ENCODE measurements at places on chromosomes 3 and 15.

- DNase-seq = no peak
Measured at GRCh38 chr3:69442771-69443311, 57.0 kb upstream of the FRMD4B start.

GRCh38 chr15:60219866-60220265 lies 177.9 kb downstream of the ANXA2 start:
- DNase-seq = no peak

DNA sequence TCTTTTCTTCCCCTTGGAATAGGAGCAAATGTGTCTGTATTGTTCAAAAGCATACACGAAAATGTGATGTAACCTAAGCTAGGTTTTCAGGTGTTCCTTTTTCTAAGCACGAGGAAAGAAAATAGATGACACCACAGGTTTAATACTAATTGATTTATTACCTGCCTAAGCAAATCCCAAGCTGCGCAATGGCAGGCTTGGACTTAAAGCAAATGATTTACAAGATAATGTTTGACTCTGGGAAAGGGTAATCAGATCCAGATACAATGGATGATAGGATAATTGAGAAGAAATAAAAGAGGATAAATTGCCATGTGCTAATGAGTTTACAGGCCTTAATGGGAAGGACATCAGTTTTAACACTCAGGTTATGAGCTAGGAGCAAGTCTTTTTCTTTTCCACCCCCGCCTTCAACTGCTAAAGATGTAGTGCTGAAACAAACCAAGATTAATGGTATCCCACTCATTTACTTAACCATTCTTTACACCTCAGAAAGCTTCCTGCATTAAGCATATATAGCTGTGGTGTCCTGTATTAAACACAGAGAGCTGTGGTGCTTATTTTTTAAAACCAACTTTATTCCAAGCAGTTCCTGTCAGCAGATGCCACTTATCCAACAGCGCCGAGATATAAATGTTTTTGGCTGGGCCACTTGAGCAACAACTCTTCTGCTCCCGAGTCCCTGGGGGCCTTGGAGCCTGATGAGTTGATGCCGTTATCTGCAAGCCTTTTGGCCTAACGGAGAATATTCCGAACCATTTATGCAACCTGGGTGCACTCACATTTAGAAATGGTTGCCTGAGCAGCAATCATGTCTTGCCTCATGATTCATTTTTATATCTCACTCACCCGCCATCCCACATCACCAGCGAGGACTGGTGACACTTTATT lies 205.5 kb downstream of the MECOM start:
- no peak for DNase-seq

DNA sequence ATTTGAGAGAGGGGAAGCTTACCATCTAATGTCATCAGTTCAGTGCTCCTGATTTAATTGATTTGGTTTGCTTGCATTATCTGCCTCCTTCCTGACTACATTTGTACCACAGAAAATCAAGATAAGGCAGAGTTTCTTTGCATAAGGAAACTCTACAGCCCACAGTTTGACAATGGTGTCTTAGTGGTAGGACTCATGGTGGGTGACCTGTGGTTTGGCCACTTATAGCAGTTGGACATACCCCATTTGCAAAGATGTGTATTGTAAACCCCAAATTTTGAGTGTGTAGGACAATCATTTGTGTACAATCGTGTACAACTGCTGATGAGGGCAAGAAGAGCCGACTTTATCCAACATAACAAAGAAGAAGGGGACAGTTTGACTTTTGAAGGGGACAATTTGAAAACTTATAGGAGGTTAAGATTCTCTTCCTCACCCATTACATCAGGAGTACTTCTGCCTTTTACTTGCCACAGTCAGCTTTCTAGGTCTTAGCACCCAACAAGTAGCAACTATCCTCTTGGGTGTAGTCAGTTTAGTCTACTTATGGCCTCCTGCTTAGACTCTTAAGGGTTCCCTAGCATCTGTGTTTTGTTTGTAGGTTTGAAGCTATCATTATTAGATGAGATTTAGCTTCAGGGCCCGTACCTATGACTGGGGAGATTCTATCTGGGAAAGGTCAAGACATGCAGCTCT lies 6.2 kb downstream of the TGFBR2 start:
- no peak for DNase-seq

- DNase-seq = no peak
Measured at GRCh38 chr15:96358001-96358801, 27.7 kb downstream of the NR2F2 start.

- no peak for DNase-seq
Measured at GRCh38 chr3:90062631-90063200, 955.3 kb downstream of the EPHA3 start.

DNA sequence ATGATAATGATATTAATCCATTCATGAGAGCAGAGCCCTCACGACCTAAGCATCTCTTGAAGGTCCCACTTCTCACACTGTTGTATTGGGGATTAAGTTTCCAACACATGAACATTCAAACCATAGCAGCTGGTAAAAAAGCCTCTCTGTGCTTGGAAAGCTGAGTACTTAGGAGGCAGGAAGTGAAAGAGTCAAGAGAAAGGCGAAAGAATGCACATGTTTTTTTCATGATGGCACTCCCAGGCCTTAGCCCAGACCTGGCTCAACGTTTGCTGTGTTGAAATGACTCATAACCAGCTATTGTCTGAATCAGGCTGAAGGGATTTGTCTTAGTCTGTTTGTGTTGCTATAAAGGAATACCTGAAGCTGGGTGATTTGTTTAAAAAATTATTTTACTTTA lies 84.4 kb upstream of the RGMA start:
- DNase-seq = no peak

DNA sequence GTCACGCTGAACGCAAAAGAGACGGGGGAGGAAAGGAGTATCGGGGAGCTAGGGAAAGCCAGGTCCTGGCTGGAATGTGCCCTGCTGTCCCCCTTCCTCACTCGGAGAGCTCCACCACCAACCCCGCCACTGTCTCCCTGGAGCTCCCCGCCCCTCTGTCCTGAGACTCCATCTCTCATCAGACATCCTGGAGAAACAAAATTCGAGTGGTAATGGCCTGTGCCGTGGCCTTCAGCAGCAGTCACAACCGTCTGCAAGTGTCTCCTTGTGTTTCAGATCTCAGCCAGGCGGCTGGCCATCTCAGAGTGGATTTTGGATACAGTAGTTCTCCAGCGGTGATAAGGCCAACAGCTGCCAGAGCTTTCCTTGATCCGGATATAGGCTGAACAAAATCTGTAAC lies 76.9 kb downstream of the OCA2 start:
- DNase-seq = peak; percentile 16

- DNase-seq = no peak
Measured at GRCh38 chr3:127886956-127887231, 28.1 kb upstream of the KBTBD12 start.

GRCh38 chr3:48299746-48300712 lies 33.4 kb downstream of the SPINK8 start:
- no peak for DNase-seq

DNA sequence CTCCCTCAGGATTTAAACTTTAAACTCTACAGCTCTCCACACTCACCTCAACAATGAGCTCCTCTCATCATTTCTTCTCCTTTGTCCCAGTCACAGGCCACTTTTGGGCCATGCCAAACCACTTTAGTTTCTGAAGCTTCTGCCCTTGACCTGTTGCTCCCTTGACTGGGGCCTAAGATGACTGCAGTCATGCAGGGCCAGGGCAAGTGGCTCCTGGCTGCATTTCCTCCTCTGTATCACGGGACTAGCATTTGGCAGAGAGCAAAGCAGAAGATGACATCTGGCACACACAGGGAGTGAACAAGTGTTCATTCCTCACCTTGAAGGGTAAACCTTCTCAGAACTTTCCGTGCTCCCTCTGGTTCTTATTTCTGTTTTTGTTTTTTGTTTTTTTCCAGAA lies 136.9 kb downstream of the PDE8A start:
- DNase-seq = no peak

GRCh38 chr3:101495552-101495951 lies 17.5 kb downstream of the SENP7 start:
- no peak for DNase-seq

- no peak for DNase-seq
Measured at GRCh38 chr3:15326037-15326436, 6.3 kb downstream of the SH3BP5 start.

DNA sequence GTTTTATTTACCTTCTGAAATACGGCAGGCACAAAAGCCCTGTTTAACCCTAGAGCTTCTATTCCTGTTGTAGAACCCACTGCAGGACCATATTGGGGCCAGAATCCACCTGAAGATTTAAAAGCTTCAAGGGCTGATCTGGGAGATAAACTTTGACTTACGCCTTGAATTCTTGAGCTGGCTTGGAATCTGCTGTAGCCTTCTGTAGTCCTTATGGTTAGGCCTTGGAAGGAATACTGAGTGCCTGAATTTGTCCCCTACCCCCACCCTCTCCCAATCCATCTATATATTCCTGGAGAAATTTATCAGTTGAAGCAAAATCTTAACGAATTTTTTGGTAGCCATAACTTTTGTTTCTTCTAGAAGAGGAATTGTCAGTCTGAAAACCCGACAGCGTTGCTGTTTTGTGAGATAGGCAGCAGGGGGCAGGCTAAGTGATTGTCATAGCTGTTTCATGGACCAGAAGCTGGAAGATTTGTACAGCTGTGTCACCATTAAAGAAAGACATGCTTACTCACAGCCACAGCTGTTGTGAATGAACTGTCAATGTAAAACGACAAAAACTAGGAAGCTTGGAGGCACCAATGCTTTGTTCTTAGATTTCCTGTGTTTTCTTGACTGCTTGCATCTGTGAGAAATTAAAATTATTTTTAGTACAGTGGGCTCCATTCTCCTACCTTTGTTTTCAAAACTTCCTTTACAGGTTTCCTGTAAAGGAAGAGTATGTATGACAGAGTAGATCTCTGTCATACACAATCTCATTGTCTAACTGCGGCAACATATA lies 12.8 kb downstream of the LXN start:
- no peak for DNase-seq

- DNase-seq = no peak
Measured at GRCh38 chr15:64743691-64744090, 31.7 kb downstream of the RBPMS2 start.

- no peak for DNase-seq
Measured at GRCh38 chr3:4313606-4314293, 10.6 kb downstream of the SETMAR start.

- no peak for DNase-seq
Measured at GRCh38 chr15:80234883-80235282, 17.1 kb downstream of the CTXND1 start.

DNA sequence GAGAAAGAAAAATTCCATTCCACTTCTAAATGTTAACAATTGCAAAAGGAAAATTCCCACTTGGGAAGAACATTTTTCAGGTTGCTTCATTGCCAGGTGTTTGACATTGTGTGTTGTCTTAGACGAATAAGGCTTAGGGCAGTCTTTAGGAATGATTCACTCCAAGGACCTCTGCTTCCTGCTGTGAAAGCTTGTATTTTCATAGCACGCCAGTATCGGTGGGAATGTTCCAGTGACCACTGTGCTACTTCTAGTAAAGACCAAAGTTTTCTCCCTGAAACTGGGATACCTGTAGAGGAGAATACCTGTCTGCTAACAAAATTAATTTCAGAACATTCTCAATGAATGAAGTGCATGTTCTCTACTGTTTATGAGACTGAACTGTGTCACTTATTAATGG lies 64.1 kb downstream of the CDIN1 start:
- no peak for DNase-seq
